ENCODE measurements at places on chromosomes 1 and 21.
A peak's percentile ranks its signal among the peaks of the same experiment; 100 is the strongest.

GRCh38 chr1:93615582-93616150, 66.0 kb downstream of the BCAR3 start:
- DNase-seq = no peak

DNA sequence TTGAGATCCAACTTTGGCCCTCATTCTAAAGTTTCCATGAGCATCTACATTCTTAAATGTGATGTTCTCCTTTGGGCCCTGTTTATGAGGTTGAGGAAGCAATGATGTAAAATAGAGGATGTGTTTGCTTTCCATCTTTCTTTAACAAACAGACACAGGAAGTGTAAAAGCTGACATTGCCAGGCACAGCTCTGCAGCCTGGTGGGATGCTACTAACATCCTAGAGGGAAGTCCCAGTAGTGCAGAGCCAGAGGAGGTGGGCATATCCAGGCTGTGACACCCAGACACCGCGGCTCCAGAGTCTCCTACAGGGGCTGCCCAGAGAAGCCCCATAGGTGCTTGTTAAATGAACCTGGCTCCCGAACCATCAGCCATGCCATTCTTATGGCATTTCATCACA, 16.2 kb downstream of the OLFML2B start:
- DNase-seq = no peak

DNA sequence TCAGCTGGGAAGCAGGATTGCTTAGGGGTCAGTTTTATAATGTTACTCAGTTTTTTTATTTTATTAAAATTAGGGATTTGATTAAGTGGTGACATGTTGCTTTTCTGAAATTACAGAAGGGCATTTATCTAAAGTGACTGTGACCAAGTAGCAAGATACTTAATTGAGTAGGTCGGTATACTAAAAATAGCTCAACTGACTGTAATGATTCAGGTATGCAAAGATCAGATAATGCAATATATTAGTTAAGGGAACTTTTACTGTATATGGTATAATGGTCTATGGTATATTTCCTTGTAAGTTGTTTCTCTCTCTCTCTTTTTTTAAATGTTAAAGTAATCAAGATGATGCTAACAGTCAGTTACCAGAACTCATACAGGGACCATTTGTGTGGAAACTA, 26.2 kb downstream of the RLF start:
- DNase-seq = no peak

DNA sequence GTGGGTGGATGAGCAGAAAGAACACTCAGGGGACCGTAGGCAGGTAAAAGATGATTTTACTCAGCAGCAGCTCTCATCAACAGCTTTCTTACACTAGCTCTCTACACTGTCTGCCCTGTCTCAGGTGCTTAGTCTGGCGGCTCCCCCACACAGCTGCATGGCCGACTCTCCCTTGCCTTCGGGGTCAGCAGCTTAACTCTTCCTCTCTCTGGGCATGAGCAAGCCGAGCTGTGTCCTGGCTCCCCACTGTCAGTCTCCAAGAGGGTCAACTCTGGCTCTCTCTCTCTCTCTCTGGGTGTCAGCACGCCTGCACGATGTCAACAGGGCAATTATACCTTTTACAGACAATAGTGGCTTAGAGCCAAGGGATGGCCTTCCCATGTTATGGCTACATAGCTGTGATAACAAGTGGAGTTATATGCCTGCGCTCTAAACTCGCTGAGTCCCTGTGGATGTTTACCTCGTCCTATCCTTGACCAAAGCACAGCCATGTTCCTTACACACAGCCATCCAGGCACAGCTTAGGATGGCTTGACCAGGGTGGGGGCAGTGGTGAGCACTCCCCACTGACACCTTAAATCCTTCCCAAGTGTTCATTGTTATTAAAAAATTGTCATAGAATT, 3.1 kb upstream of the BCL10 start:
- no peak for DNase-seq

DNA sequence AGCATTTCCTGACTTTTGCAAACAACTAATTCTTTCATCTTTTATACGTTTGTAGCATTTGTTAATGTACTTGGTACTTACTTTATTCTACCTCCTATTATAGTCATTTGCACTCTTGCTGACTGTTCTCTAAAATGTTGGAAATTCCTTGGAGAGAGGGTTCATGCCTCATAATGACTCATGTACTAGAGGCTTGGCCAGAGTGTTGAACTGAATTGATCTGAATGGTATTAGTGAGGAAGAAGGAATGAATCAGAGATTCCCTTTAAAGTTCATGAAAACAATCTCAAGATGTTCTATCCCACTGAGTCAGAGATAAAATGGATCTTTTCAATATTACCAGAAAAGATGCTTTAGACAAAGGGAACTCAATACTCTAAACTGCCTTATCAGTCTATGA, 383.4 kb downstream of the SEC16B start:
- peak; percentile 29 for DNase-seq

- DNase-seq = no peak
Measured at GRCh38 chr1:226891846-226892523, 21.6 kb downstream of the PSEN2 start.

DNA sequence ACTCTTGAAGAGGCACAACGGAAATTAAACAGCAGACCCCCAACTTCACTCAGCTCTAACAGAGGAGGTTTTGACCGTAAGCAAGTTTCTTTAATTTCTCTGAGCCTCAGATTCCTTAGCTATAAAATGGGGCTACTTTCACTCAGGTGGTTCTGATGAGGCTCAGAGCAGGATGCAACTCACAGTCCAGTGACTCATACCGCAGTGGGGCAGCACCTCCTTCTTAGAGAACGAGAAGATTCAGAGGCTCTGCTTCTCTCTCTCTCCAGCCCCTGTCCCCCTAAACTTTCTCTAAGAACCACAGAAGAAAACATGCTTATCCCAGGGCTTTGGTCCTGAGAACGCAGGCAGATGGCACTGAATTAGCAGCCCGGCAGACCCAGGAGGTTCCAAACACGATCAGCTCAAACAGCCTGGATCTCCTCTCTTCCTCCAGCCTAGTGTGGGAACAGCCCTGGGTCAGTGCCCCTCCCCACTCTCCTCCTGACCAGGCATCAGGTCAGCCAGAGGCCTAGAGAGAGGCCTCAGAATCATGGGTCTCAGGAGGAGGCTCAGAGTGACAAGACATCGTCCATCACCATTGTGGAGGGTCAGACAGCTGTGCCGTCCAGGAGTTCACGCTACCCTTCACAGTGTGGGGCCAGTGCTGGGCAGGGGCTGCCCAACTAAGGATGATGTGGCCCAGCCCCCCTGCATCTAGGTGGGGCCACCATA, 433.0 kb downstream of the PTPRU start:
- DNase-seq = no peak

DNA sequence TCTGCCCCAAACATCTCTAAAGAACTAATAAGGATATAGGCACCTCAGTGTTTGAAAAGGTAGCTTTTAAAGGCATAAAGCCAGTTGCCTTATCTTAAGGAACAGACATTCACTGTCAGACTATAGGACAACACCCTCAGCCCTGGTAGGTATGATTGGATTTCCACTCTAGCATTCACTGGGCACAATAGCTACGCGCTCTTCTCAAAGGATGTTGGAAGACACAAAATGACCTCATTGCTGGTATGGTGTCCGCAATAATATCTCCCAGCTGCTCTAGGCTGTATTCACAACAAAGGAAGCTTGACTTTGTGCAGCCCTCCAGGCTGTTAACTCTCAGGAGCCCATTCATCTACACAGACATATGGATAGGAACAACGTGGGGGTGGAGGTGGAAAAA, 119.4 kb upstream of the CXADR start:
- DNase-seq = no peak

- DNase-seq = no peak
Measured at GRCh38 chr1:64343823-64344190, 126.1 kb upstream of the CACHD1 start.

GRCh38 chr21:17488620-17489019, 24.2 kb upstream of the CXADR start:
- DNase-seq = no peak

GRCh38 chr1:94778808-94779207, 41.3 kb upstream of the SLC44A3 start:
- DNase-seq = no peak

GRCh38 chr1:195188821-195189220, 1419.4 kb downstream of the KCNT2 start:
- DNase-seq = peak; percentile 9

- no peak for DNase-seq
Measured at GRCh38 chr1:177281901-177282300, 111.1 kb downstream of the BRINP2 start.

DNA sequence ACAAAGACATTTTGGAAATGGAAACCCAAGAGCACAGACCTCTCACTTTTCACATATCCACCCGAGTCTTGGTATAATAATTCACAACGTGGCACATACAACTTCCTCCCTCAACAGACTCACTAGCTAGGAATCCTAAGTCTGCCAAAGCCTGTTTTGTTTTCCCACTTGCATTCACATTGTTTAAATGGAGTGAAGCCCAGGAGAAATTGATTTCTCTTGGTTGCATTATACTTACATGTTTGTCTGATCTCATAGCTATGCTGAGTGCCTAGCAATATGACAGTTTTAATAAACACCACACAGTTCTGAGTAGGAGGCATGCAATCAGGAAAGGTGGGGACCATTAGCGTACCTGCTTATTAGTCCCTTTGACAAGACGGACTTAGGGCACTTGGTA, 348.6 kb upstream of the ADGRL4 start:
- no peak for DNase-seq

DNA sequence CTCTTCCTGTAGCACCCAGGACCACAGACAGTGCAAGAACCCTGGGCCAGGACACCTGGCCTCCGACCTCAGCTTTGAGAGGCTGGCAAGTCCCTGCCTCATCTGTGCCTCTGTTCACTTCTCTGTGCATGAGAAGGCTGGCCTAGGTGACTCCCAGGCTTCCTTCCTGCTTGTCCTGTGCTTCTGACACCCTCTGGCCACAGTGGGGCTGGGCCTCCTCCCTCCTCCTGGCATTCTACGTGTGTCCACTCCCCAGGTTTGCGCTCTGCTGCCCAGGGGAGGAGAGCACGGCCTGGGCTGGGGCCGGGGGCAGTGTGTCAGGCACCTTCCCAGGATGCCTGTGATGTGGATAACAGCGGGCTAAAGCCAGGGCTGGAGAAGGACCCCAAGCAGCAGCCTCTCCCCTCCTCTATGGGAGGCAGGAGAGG, 30.3 kb upstream of the PKP1 start:
- no peak for DNase-seq

DNA sequence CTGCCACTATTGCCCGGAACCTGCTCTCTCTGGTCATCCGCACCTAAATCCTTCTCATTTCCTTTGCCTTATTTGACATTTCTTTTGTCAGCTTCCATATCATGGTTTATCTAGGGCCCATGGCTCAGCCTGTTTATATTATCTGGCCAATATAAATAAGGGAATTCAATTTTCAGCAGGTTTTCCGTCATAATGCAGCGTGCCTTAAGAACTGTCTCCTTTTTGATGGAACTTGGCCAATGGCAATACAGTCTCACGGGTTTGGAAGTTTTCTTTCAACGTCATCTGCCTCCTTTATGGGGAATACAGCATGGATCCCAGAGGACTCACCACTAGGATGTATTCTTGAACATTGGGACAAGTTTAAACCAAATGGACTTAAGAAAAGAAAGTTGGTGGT, 77.8 kb upstream of the KIAA0040 start:
- no peak for DNase-seq

DNA sequence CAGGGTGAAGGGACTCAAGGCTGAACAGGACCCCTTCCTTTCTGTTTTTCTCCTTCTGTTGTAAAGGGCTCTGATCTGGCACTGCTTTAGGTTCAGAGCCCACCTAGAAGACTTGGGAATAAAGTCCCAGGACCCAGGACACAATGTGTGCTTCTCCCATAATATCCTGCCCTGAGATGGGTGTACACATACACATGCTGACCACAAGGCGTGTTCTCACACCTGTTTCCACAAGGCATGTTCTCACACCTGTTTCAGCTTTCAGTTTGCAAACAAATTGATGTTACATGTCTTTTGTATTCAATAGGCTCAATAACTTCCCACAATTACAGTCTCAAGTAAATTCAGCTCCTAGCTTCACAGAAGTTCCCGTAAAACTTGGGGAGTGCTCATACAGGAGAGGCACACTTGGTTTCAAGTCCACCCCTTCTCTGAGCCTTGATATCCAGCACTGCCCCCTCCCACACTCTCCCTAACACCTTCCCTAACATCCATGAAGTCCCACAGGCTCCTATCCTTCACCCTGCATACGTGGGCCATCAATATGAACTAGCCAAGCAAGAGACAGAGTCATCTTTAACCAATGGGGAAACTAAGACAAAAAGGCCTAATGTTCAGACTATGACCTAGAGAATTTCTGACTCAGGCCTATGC, 41.7 kb downstream of the ERI3 start:
- DNase-seq = no peak

DNA sequence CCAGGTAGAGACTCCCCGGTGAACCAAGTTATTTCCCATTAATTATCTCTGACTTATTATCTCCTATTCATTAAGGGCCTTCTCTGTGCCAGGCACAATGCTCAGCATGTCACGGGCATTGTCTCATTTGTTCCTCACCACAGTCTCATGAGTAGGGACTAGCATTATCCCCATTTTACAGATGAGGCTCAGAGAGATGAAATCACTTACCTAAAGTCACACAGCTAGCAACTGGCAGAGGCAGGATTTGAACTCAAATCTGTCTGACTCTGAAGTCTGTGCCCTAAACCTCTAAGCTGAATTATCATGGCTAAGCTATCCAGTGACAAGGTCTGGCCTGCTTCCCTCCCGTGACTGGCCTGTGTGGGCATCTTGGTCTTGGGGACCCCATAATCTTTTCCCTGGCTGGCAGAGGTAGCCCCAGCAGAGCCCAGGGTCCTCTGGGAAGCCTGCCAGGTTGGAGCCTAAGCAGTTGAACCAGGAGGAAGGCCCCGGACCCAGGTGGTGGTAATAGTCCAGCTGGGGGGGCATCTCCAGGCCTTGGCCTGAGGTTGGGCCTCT, 4.5 kb downstream of the MAP7D1 start:
- no peak for DNase-seq

- no peak for DNase-seq
Measured at GRCh38 chr1:198643808-198644207, 5.0 kb downstream of the PTPRC start.

GRCh38 chr1:205443585-205444299, 12.1 kb downstream of the BLACAT1 start:
- no peak for DNase-seq

DNA sequence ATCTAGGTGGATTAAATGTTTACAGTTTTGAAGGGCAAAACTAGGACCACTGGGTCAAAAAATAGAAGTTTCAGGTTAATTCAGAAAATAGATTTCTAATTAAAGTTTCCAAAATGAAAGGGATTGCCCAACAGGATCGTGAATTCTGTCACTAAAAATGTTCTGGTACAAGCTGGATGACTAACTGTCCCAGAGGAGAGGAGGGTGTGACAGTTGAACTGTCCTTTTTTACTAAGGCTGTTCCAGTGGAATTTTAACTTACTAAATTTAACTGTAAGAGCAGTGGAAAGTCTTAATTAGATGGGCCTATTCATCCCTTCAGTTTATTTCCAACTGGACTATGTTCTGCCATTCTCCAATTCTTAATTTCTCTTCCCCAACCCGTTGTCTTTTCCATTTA, 7.2 kb downstream of the SNX7 start:
- no peak for DNase-seq

GRCh38 chr1:18734461-18735223, 104.0 kb downstream of the PAX7 start:
- no peak for DNase-seq

- DNase-seq = no peak
Measured at GRCh38 chr21:44390886-44391285, 37.5 kb downstream of the TRPM2 start.

Measured in retinal pigment epithelial cell (primary cell).